Hypothalamus (tissue), 51 donors: ENCODE measurements at places on chromosomes 12 and 14.

DNA sequence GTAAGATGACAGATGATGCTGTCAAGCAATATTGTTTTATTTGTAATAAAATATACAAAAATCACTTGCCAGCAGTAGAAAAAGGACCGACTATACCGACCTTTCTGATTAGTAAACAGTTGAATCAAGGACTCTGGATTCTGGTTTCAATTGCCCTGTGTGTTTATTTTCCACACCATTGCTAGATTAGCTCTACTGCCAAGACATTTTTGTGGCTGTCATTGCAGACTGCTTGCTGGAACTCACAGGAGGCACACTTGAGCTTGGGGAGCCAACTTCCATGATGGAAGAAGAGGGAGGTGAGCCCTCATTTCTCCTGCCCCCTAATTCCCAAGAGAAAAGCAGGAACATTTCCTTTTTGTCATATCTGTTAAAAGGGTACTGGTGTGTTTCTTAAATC is 51.3 kb downstream of the MAPKAPK5 start:
- no peak for DNase-seq

- DNase-seq = no peak
These were observed 60.5 kb downstream of the SLC38A1 start for GRCh38 chr12:46208370-46208769.

DNA sequence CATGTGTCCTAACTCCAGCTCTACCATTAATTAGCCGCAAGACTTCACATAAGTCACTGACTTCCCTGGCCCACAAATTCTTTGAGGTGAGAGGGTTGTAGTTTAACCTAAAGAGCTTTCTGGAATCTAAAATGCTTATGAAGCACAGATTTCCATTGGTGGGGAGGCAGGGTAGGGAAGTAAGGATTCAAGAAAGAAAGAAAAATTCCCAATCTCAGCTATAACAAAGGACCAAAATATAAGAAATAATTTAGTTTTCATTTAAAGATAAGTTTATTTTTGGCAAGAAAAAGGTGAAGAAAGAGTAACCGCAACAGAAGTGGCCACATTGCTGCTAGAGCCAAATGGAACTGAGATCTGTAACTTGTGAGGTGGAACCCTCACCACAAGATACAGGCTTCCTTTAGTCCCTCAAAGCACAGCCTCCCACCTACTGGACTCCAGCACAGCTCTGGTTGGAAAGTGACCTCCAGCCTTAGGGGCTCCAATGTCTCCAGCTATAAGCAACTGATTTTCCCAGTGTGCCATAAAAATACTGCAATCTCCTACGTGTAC is 23.6 kb downstream of the DAD1 start:
- DNase-seq = no peak

GRCh38 chr12:113292091-113292490 is 42.8 kb downstream of the SLC8B1 start:
- no peak for DNase-seq

- no peak for DNase-seq
These were observed 380.5 kb upstream of the FBXO33 start for GRCh38 chr14:39812532-39813320.

DNA sequence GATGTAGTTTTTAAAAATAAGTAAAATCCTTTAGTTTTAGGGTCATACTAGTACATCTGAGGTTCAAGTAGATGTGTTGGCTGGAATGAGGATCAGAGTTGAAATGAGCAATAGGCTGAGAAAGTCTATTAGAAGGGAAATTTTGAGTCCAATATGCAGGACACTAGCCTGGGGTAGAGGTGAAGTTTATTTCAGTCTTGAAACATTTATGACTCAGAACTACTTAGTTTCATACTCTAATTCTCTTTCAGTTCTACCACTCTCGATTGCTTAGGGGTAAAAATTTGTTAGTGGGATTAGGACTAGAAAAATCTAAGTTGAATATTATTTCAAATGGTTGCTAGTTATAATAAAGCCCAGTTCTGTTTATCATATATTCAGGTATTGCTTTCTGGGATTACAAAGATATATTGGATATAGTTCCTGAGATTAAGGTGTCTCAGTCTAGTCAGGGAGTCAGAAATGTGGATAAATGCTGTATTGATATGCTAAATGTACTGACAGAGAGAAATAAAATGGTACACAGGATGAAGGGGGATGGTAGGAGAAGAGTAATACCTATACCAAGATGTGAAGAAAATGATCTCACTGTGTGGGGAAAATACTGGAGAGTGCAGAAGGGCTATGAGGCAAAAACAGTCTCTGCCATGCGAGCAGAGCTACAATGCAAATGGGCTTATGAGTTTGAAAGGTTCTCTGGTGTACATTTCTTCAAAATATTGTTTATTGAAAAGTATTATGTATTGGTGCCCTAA is 395.8 kb upstream of the FBXO33 start:
- no peak for DNase-seq

DNA sequence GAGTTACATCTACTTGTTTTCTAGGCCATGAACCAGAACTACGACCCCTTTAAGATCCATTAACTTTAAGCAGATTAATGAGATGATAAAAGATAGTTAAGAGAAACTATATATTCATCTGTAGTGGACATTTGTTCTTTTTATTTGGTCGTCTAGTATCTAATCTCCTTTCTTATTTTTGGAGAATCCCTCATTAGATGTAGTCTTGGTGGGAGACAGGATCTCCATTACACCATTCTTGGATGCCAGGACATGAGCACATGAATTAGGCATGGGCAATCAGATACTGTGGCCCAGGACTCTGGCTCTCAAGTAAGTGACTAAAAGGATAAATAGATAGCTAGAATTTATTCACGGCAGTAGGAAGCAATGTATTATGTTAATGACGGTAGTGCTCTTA is 245.0 kb downstream of the ATP23 start:
- DNase-seq = no peak

DNA sequence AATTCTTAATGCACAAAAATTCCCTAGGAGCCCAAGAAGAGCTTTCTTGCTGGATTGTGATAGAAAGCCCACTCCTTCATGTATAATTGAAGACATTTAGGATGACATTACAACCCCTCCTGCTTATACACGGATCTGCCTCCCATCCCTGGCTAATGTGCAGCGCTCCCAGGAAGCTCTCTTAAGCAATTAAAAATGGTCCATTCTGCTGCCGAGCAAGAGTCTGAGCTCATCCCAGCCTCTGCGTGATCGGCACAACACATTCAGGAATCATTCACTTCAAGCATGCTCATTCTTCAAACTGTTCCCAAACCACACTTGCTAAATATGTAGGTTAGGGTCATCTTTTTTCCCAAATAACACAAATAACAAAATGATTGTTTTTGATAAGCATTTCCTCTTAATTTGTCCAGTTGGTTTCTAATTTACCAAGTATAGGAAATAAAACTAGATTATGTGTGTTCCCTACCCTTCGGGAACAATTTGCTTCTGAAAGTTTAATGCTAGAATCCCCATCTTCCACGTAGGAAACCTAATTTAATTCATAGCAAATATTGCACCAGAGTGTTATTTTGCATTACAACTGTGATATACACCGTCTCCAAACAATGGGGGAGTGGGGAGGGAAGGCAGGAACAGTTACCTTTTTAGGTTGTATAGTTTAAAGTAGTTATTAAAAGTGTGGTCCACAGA is 17.3 kb upstream of the TMEM233 start:
- no peak for DNase-seq

- no peak for DNase-seq
These were observed 13.9 kb downstream of the CDCA4 start for GRCh38 chr14:105006831-105007592.

GRCh38 chr12:31896514-31897039 is 62.6 kb upstream of the RESF1 start:
- DNase-seq = no peak

DNA sequence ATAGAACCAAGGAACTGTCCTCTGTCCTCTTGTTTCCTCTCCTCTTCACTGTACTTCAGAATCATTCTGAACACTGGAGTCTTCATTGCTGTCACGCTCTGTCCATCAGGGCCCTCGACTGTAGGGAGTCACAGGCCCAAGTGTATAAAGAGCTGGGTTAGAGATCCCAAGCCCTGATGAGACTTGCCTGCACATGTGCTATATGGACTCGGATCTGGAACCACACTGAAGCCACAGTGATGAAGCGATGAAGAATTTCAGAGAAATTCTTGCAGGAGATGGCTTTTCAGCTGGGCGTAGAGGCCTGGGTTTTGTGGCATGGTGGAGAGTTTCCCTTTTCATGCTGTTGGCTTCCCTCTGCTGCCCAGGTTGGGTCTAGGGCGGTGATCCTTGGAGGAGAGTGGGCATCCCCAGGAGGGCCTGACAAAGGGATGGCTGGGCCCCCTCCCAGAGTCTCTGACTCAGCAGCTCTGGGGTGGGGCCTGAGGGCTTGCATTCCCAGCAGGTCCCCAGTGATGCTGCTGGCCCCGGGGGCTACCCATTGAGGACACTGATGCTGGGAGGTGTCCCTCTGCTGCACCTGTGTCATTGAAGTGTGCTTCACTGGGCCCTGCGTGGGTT is 39.6 kb upstream of the YY1 start:
- no peak for DNase-seq

DNA sequence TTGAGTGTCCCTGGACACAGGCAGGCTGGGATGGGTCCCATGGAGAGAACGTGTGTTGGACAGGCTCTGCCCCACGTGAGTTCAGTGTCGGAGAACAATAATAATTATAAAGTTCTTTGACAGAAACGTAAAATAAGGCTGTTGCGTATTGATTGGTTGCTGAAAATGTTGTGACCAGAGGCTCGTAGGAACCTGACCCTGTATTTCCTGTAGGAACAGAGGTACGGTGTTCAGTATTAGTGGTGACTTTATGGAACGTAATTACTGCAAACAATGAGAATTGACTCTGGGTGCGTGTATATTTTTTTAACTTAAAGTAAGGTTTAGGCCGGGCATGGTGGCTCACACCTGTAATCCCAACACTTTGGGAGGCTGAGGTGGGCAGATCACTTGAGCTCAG is 7.8 kb downstream of the MTA1 start:
- no peak for DNase-seq

- no peak for DNase-seq
These were observed 202.4 kb downstream of the NEDD1 start for GRCh38 chr12:97109441-97109840.

DNA sequence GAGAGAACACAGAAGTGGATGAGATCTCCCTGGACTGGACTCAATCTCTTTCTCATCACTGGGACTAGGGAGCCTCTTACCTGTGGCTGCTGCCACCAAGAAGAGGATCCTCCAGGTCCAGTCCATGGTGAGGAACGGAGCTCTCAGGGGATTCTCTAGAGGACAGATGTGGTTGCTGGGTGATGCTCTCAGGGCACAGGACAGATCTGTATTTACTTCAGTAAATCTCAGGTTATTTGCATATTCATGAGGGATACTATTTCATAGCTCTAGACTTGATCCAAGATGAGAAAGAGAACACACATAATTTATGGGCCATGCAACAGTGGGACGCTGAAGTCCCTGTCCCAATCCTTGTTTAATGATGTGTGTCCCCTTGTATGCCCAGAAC is 460.5 kb downstream of the TMEM121 start:
- no peak for DNase-seq

GRCh38 chr14:83864106-83864505 is 1665.8 kb upstream of the FLRT2 start:
- no peak for DNase-seq

GRCh38 chr14:36591482-36591881 is 9.1 kb upstream of the NKX2-8 start:
- no peak for DNase-seq

- DNase-seq = no peak
These were observed 24.6 kb upstream of the SCARB1 start for GRCh38 chr12:124888260-124888659.

- DNase-seq = no peak
These were observed 3.1 kb downstream of the DHRS2 start for GRCh38 chr14:23639048-23639890.

DNA sequence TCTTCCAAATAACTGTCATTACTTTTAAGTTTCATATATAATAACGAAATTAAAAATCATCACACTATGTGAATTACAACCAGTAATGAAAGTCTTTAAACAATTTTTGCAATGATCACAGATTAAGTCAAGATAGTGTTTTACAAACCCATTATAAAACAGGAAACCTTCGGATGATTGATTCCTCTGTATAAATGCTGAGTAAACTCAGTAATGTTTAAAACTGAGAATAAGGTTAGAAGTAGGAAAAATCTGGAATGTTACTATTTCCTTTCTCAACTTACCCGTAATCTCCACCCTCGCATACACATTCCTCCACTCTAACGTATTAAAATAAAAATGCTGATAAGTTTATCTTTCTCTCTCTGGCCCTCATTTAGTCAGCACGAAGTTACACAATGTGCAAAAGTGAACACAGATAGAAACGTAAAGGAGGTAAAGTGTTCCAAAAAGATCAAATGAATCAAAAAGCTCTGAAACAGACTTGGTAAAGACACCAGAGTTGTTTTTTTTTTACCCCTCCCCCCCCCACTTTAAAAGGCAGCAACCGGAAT is 1.6 kb downstream of the ZFC3H1 start:
- no peak for DNase-seq

GRCh38 chr12:92058664-92059063 is 87.0 kb downstream of the BTG1 start:
- DNase-seq = no peak

- no peak for DNase-seq
These were observed 19.2 kb downstream of the XRCC3 start for GRCh38 chr14:103696070-103696402.

DNA sequence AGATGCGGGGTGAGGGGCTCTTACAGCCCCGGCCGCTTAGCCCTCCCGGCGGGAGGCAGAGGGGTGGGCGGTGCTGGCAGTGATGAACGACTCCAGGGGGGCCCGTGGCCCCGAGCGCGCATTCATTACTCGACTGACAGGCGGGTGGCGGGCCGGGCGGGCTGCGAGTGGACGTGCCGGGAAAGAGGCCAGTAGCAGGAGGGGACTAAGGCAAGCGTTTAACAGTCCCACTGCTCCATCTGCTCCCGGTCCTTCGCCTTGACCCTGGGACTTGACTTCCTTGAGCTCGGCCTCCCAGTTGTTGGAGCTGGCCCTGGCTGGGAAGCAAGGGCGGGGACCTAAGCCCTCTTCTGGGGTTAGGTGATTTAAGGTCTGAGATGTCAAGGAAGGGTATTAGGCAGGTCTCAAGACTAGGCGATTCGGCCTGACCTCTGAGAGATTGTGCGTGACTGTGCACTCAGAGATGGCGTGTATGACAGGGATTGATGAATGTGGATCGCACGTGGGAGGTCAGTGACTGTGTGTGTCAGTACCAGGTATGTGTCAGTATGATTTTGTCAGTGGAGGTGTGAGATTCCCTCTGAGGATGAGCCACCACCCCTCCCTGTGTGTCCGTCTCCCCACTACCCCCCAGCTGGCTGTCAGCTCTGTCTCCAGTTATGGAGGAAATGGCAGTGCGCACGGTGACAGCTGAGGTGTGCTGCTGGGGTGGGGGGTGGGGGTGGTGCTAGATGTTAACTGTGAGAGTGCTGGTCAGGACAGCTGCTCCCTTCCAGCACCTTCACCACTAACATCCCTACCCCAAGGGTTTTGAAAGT is 3.6 kb upstream of the DNAJC22 start:
- no peak for DNase-seq

DNA sequence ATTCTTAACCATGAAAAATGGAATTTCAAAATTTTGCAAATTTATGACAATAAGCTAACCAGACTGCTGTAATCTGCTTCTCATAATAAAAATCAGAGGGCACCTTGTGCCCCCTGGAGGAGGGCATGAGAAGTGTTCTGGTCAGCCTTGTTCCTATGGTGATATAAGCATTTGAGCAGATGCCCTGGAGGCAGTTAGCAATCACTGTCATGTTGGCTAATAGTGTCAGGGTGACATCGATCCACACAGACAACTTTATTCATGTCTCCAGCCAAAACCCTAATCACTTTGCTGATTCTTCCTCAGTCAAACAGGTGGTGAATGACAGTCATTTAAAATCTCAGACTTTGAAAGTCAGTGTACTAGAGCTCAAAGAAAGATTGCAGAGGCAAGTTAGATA is 943.0 kb downstream of the GALC start:
- no peak for DNase-seq
